ENCODE measurements at places on chromosomes 1 and 21.
A peak's percentile ranks its signal among the peaks of the same experiment; 100 is the strongest.

DNA sequence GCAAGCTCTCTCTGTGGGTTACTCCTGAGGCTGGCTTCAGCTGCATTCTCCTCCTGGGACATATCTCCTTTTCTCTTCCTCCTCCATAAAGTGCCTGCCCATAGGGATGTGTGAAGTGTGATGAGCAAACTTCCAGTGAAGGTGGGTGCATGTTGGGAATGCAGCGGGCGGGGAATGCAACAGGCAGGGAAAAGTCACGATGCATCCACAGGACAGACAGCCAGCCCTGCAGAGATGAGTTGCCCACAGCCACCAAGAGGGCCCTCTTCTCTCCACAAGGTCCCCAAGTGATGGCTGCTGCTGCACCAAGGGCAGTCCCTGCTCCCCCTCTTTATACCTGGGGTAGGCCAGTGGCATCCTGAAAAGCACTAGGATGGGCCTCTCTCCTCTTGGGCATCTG, 33.6 kb upstream of the RNF187 start:
- no peak for DNase-seq

- no peak for DNase-seq
Measured at GRCh38 chr1:11708554-11709350, 17.2 kb downstream of the DRAXIN start.

DNA sequence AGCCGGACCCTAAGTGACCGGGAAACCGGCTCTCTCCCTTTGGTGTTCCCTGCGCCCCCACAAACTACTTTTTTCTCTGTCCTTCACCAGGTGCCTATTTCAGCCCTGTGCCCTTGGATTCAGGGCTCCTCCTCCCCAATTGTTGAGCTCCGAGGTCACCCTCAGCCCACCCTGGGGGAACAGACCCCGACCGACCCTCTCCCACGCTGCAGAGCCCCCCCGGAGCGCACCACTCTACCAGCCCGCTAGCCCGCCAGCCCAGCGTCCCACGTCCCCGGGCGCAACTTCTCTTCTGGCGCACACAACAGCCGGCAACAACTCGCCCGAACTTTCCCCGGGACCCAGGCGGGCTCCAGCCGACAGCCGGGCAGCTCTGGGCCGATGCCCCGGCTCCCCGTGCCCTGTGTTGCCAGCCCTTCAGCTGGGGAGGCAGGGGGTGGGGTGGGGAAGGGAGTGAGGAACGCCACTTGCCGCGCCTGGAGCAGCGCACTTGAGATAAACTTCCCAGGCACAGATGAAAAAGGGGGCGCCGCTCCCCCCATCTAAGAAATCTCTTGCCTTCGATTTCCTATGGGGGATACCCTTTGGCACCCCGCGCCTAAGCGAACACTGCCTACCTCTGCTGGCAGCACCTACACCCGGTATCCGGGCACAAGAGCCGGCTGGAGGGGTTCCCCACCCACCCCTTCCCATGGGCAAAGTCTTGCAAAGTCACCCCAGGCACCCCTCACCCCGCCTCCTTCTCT, 997 bp downstream of the CASZ1 start:
- no peak for DNase-seq

DNA sequence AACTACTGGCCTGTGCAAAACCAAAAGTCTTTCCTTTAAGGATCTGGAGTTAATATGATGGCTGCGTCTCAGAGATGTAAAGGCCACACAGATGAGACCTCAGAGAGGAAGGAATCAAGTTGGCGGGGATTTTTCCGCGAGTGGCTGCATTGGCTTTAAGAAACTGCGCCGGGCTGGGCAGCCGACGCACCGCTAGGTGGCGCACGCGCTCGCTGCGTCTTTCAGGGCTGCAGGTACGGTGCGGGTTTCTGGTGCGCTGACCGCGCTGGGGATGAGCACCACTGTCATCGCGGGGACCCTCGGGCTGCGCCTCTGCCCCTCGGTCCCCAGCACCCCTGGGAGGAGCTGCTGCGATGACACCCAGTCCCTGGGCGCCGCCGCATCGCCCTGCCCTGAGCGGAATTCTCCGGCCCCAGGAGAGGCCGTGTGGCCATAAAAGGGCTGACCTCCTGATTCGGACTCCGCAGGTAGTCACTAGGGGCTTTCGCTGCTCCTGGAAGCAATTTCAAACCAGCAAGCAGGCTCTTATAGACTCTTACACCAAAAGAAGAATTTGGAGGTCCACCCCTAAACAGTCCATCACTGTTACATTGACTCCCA, 241.0 kb downstream of the KCNJ6 start:
- peak; percentile 42 for DNase-seq

DNA sequence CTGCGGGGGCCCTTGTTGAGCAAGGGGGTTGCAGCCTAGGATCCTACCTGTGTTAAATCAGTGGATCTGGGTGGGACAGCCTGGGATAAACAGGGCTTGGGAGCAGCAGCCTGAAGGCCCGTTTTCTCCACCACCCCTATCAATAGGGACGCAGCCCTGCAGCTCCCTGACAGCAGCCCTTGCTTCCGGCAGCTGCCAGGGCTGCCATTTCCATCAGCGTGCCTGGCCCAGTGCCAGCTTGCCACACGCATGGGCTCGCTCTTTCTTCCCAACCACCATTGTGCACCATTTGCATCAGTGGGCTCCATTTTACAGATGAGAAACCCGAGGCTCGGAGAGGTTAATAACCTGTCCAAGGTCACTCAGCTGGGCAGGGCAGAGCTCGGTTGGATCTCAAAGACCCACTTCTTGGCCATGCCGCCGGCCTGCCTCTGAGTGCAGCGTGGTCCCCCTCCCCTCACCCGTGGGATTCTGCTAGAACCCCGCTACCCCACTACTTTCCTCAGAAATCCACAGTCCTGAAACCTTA, 3.8 kb downstream of the WNT4 start:
- DNase-seq: no peak

GRCh38 chr1:160351629-160352028, 8.4 kb downstream of the NCSTN start:
- DNase-seq: no peak

DNA sequence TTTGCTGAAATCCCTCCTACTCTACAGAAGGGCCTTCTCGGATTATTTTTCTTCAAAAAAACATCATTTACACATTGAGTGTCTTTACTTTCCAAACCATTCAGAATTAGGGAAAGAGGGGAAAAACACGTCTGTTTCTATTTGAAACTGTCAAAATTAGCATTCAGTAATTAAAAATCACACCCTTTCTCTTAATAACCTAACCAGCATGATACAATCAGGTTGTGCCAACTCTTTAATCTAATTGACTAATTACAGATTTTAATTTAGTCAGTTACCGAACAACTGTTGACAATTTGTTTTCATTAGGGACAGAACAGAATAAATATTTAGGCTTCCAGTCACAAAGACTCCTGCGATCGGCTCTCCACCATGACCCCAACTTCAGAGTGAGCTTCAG, 18.8 kb downstream of the SSBP3 start:
- DNase-seq: no peak

- no peak for DNase-seq
Measured at GRCh38 chr1:182109771-182110170, 48.3 kb upstream of the ZNF648 start.

DNA sequence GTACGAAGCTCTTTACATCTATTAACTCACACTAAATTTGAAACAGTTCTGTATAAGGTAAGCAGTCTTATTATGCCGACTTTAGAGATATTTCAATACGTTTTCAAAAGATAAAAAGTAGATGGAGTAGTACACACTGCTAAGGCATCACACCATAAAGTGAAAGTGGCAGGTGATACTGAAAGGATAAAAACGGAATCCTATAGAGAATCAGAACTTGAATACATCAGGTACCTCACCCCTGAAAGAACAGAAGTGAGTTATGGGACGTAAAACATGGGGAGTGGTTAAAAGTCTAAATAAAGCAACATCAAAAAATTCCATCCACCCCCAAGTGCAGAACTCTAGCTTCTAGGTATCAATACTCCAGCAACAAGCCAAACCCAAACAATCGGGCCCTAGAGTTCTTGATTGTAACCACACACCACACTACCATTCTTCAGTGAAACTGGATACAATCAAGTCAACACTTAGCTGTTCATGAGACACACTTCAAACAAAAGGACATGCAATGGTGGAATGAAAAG, 142.6 kb downstream of the SMYD3 start:
- DNase-seq: peak; percentile 15

DNA sequence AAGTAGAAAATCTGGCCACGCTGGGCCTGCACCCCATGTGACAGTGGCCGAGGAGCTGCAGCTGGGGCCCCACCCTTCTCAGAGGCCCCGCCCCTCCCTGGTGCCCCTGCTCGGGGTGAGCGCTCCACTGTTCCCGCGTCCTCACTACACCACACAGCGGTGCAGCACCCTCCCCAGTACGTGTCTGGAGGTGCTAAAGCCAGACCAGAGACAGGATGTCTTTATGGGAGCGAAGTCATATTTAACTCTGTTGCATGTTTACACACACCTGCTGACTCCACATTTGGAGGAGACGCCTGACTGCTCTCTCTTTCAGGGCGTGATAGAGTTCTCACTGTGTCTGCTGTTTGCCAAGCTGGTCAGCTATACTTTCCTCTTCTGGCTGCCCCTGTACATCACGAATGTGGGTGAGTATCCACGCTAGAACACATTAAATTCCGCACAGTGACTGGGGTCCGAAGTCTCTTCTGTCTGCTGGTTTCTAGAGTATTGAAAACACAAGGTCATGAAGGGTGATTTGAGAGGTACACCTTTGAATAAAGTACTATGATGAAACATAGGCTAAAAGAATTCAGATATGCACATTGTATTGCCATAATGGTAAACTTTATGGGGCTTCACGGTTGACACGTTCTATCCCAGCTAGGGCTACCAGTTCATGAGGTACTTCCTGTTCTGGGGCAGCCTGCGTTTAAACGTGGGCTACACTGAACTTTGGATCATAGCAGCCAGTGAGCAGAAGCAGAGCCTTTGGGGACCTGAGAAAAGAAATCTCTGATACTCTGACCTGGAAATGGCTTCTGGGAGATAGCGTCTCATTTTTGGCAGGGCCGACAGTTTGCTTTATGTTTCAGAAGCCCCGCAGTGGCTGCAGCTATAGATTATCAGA, 48.4 kb downstream of the SLC37A1 start:
- DNase-seq: no peak

DNA sequence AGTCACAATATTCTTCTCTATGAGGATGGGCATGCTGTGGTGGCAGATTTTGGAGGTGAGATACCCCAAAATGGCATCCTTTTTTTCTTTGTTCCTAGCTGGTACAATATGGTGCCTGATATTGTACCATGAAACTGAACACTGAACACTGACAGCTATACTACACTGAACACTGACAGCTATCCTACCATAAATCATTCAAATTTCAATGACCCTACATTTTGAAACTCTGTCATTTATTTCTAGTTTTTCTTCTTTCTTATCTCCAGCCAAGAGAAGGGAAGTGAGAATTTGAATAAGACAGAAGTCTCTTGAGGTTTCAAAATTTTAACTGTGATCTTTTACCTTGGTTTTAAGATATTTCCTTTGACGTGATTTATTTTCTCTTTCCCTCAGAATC, 76.3 kb downstream of the LRRC53 start:
- DNase-seq: no peak

Measured in activated CD4-positive, alpha-beta T cell treated with anti-CD3 and anti-CD28 coated beads, Interleukin-2, Interleukin-4, amounts not matched to agents 100 ng/mL and 50 ng/mL, durations not matched to agents 16 hours and 8 hours (primary cell).